ENCODE measurements at places on chromosomes 5 and 9.

- no peak for DNase-seq
Measured at GRCh38 chr9:108442627-108443018, 413.2 kb downstream of the ACTL7B start.

DNA sequence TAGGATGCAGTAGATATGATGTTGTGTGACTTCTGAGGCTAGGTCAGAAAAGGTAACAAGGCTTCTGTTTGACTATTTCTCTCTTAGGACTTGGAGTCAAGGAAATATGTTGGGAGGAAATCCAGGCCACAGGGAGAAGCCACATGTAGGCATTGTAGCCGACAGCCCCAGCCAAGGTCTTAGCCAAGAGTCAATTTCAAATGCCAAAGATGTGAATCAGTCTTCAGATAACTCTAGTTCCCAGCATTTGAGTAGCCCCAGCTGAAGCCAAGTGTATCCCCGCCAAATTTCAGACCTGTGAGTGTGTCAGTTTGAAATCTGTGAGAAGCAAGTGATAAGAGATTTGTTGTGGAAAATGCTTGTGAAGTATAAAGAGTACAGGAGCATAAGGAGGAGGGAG is 38.1 kb upstream of the ISL1 start:
- DNase-seq: no peak

DNA sequence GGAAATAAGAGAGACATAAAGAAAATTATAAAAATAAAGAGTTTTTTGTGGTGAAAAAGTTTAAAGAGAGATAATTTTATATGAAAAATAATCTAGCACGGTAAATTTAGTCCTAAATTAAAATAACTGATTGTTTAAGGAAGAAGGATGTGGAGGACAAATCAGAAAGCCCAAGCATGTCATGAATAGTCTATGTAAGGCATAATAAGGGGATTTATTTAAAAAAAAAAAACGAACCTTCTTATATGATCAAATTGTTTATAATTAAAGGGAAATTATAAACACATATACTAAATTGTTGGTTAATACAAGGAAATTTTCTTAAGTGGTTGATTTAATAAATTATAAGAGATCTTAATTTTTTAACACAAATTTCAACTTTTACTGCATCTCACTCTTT is 551.8 kb upstream of the TYRP1 start:
- no peak for DNase-seq

GRCh38 chr5:38996123-38996522 is 78.1 kb downstream of the RICTOR start:
- DNase-seq: no peak

Data from H7 (cell line).